Effector memory CD8-positive, alpha-beta T cell (primary cell): ENCODE measurements at places on chromosomes 2 and 18.

DNA sequence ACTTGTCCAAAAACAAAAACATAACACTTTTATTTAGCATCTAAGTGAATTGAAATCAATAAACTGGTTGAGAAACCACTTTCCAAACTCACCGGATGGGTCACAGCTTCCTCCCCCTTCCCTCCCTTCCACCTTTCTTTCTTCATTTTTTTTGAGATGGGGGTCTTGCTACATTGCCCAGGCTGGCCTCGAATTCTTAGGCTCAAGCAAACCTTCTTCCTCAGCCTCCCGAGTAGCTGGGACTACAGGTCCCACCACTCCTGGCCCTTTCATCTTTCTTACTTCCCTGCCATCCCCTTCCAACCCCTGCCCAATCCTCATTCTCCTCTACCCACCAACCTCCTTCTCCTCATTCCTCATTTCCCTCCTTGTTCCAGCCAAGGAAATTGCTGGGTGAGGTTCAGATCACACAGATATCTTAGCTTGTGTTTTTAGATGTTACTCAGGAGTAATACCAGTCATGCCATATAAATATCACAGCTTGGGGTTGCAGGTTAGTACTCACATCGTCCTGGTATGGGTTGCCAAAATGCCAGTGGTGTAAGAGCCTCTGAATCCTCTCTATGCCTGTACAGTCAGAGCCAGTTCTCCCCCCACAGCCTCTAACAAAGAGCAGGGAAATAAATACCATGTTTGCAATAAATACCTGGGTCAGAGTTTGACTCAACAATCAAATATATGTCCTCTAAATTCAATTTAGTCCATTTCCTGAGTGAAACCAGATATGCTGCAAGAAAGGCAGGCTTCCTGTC, 132.7 kb upstream of the NDUFV2 start:
- peaks cover 69% of the 10 kb centered on the region for H3K27me3 ChIP-seq
- no peak overlapping the region for H3K4me3 ChIP-seq
- DNase-seq = no peak
- no peaks in the 10 kb centered on the region for H3K36me3 ChIP-seq

- no peak overlapping the region for H3K27ac ChIP-seq
- no peaks in the 10 kb centered on the region for H3K27me3 ChIP-seq
- no peak overlapping the region for H3K4me3 ChIP-seq
- no peaks in the 10 kb centered on the region for H3K4me1 ChIP-seq
- peaks cover 4% of the 10 kb centered on the region for H3K36me3 ChIP-seq
These were observed 38.6 kb downstream of the MARCO start for GRCh38 chr2:118980573-118980972.

- H3K4me1 ChIP-seq = peaks cover 29% of the 10 kb centered on the region
- H3K27ac ChIP-seq = peak overlapping the region; percentile 98
- DNase-seq = peak; percentile 42
- no peaks in the 10 kb centered on the region for H3K27me3 ChIP-seq
These were observed 47.3 kb downstream of the C2orf42 start for GRCh38 chr2:70143314-70144150.

GRCh38 chr2:7539760-7540159, 622.5 kb downstream of the RNF144A start:
- H3K36me3 ChIP-seq = no peaks in the 10 kb centered on the region

- H3K4me3 ChIP-seq = no peak overlapping the region
- no peaks in the 10 kb centered on the region for H3K27me3 ChIP-seq
- no peak overlapping the region for H3K27ac ChIP-seq
- no peak for DNase-seq
These were observed 7.9 kb downstream of the CTLA4 start for GRCh38 chr2:203875471-203875870.

GRCh38 chr2:53561155-53561554, 206.4 kb upstream of the CHAC2 start:
- no peak overlapping the region for H3K27ac ChIP-seq
- DNase-seq = no peak
- H3K4me1 ChIP-seq = no peaks in the 10 kb centered on the region
- H3K27me3 ChIP-seq = peaks cover 12% of the 10 kb centered on the region
- H3K4me3 ChIP-seq = no peak overlapping the region

GRCh38 chr18:48534364-48534763, 4.5 kb upstream of the CTIF start:
- DNase-seq = no peak
- no peak overlapping the region for H3K4me3 ChIP-seq
- no peak overlapping the region for H3K27ac ChIP-seq
- peaks cover 2% of the 10 kb centered on the region for H3K36me3 ChIP-seq
- peaks cover 49% of the 10 kb centered on the region for H3K27me3 ChIP-seq
- no peaks in the 10 kb centered on the region for H3K4me1 ChIP-seq

- no peak for DNase-seq
- no peaks in the 10 kb centered on the region for H3K4me1 ChIP-seq
- H3K4me3 ChIP-seq = no peak overlapping the region
- no peak overlapping the region for H3K27ac ChIP-seq
- H3K27me3 ChIP-seq = peaks cover 8% of the 10 kb centered on the region
These were observed 77.0 kb upstream of the TACR1 start for GRCh38 chr2:75276093-75277029.

GRCh38 chr2:7057865-7058400, 140.7 kb downstream of the RNF144A start:
- peak overlapping the region; percentile 44 for H3K27ac ChIP-seq
- H3K36me3 ChIP-seq = no peaks in the 10 kb centered on the region
- peaks cover 26% of the 10 kb centered on the region for H3K4me1 ChIP-seq
- H3K27me3 ChIP-seq = no peaks in the 10 kb centered on the region

DNA sequence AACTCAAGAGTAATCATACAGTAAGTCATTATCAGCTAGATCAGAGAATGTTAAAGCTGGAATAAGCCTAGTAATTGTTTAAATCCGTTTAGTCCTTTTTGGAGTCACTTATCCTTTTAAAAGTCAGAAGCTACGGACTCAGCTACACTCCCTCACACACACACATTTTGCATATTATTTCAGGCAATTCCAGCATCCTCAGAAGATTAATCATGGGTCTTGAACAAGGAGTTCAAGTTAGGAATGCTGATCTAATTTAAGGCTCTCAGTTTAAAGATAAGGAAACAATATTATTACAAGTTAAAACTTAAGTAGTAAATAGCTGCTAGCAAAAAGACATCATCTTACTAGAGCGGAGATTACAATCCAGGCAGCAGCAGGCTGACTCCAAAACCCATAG, 74.3 kb downstream of the GTF3C3 start:
- no peaks in the 10 kb centered on the region for H3K4me1 ChIP-seq
- no peaks in the 10 kb centered on the region for H3K36me3 ChIP-seq
- H3K27me3 ChIP-seq = no peaks in the 10 kb centered on the region
- H3K27ac ChIP-seq = peak overlapping the region; percentile 19
- H3K4me3 ChIP-seq = no peak overlapping the region

- no peak overlapping the region for H3K4me3 ChIP-seq
- peaks cover 5% of the 10 kb centered on the region for H3K4me1 ChIP-seq
- no peaks in the 10 kb centered on the region for H3K27me3 ChIP-seq
- DNase-seq = no peak
- no peak overlapping the region for H3K27ac ChIP-seq
- peaks cover 45% of the 10 kb centered on the region for H3K36me3 ChIP-seq
These were observed 24.0 kb downstream of the IL18RAP start for GRCh38 chr2:102446936-102447335.

DNA sequence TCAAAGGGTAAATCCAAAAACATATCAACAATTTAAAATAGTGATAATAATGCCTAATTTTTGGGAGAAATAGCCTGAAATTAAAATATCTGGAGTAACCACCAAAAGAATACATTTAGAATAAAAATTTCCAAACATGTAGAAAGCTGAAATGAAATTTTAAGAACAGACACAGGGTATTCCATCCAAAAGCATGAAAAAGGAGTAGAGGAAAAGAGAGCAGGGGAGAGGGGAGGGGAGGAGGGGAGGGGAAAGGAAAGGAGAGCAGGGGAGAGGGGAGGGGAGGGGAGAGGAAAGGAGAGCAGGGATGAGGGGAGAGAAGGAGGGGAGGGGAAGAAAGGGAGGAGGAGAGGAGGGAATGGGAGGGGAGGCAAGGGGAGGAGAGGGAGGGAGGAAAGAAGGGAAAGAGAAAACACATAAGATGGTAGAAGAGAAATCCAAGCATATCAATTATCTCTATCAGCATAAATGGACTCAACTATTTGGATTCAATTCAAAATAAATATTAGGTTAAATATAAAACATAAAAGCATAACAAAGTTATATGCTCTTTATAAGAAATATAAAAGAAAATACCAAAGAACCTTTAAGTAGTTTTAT, 141.1 kb downstream of the ZNF385B start:
- H3K4me1 ChIP-seq = no peaks in the 10 kb centered on the region
- no peak overlapping the region for H3K27ac ChIP-seq
- H3K4me3 ChIP-seq = no peak overlapping the region
- no peak for DNase-seq

DNA sequence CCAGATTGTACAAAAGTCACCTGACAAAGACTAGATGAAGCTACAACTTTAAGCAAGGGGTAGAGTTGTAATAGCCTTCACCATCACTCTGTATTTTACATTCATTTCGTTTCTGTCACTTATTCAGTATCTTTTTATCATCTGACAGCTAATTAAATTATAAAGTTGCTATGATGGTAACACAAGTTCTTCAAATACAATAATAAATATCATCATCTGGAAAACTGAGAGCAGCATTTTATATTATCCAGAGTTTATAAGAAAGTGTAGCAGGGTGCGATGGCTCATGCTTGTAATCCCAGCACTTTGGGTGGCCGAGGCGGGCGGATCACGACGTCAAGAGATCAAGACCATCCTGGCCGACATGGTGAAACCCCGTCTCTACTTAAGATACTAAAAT, 21.1 kb downstream of the DYNC2LI1 start:
- DNase-seq = no peak
- H3K27ac ChIP-seq = no peak overlapping the region
- peaks cover 6% of the 10 kb centered on the region for H3K36me3 ChIP-seq
- H3K4me1 ChIP-seq = no peaks in the 10 kb centered on the region
- no peak overlapping the region for H3K4me3 ChIP-seq

GRCh38 chr18:25725501-25725900, 364.9 kb downstream of the SS18 start:
- no peaks in the 10 kb centered on the region for H3K36me3 ChIP-seq
- peak overlapping the region; percentile 44 for H3K27ac ChIP-seq
- no peak for DNase-seq
- no peaks in the 10 kb centered on the region for H3K27me3 ChIP-seq

DNA sequence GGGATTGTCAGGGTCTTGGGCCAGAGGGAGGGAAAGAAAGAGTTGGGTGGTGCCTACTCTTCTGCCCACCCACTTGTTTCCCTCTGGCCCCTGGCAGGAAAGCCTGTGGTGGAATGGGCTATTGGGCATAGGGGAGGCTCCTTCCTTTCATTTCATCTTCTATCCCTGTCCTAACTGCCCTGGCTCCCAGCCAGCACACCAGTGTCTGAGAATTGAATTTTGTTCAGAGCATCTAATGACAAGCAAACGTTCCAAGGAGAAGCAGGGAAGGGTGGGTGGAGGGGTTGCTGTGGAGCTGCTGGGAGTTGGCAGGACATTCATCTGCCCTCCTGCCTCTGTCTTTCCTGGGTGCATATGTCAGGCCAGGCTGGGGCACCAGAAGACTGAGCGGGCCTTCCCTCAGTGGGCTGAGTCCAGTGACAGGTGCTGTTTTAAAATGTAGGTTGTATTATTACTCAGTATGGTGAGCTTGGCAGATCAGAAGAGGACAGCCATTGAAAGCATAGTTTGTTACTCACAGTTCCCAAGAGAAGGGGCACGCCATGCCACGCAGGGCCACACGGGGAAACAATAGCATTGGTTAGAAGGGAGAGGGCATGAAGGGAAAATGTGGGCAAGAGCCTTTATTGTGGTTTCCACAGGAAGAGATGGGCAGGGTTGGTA, 171.9 kb downstream of the ACOXL start:
- peaks cover 4% of the 10 kb centered on the region for H3K4me1 ChIP-seq
- no peak overlapping the region for H3K4me3 ChIP-seq
- no peak overlapping the region for H3K27ac ChIP-seq
- peaks cover 2% of the 10 kb centered on the region for H3K36me3 ChIP-seq
- H3K27me3 ChIP-seq = no peaks in the 10 kb centered on the region
